ENCODE measurements at places on chromosomes 16 and 17.

- DNase-seq, result no peak
Measured at GRCh38 chr16:75089486-75090202, 26.9 kb downstream of the LDHD start.

GRCh38 chr17:4536259-4536741, 18.9 kb downstream of the MYBBP1A start:
- no peak for DNase-seq

DNA sequence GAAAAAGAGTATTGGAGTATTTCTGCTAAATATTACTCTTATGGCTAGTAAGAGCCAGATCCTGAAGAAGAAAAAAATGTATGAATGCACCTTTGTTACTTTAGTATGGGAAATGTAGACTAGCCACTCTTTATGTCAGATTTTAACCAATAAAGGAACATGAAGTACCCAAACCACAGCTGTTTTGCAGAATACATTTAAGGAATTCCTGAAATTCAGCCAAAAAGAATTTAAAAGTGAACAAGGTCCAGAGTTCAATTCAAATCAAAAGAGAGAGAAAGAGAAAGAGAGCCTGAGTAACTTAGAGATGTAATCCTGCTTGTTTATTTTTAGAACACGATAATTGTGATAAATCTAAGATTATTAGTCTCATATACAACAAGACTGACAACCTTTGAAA, 1.2 kb downstream of the KCNJ16 start:
- no peak for DNase-seq

GRCh38 chr16:69508033-69508755, 57.6 kb upstream of the NFAT5 start:
- DNase-seq, result no peak

DNA sequence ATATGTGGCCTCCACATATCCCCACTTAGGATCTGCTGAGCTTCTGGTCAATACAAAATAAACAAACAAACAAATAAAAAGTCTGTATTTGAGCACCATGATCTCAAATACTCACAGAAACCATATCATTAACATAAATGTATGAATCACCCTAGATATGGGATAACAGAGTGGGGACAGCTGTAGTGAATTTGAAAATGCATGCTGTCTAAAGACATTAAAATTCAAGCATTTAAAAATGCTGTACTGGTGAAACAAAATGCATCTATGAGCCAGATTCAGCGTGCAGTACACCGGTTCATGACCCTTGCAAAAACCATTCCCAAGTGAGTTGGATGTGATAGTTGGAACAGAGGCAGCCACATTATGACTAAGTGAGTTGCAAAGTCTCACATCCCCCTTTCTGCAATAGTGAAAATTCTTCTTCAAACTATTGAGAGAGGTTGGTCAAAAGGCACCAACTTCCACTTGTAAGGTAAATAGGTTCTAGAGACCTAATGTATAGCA, 12.3 kb downstream of the GRIN2A start:
- DNase-seq, result no peak

DNA sequence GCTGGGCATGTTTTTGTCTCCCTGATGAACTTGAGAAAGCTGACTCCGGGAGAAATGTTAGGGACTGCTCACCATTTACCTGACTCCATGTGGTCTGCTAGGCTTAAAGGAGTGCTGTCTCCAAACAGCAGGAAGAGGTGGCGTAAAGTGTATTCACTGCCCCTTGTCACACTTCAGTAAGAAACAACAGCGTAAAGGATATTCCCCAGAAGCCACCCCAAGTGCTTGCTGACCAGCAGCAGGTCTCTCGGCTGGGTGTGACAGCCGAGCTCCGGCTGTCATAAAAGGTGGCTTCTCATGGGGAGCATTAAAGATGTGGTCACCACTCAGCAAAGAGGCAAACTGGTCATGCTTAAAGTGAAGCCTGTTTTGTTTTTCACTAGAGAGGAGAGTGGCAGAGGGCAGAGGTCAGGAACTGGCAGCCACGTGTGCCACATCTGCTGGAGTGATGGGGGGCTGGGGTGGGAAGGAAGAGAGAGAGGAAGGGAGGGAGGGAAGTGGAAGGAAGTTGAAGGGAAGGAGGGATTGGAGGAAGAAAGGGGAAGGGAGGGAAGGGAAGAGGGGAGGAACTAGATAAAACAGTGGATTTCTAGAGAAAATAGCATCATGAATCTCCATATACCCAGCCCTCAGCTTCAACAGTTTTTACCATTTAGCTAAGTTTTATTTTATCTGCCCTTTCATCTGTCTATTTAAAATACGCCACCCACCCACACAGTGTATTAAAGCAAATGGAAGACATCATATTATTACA, 119.3 kb downstream of the CLEC16A start:
- DNase-seq, result no peak

GRCh38 chr17:41338961-41339485, 11.6 kb downstream of the KRT33A start:
- DNase-seq, result no peak

- DNase-seq, result no peak
Measured at GRCh38 chr17:82445542-82445941, 5.0 kb downstream of the CYBC1 start.

DNA sequence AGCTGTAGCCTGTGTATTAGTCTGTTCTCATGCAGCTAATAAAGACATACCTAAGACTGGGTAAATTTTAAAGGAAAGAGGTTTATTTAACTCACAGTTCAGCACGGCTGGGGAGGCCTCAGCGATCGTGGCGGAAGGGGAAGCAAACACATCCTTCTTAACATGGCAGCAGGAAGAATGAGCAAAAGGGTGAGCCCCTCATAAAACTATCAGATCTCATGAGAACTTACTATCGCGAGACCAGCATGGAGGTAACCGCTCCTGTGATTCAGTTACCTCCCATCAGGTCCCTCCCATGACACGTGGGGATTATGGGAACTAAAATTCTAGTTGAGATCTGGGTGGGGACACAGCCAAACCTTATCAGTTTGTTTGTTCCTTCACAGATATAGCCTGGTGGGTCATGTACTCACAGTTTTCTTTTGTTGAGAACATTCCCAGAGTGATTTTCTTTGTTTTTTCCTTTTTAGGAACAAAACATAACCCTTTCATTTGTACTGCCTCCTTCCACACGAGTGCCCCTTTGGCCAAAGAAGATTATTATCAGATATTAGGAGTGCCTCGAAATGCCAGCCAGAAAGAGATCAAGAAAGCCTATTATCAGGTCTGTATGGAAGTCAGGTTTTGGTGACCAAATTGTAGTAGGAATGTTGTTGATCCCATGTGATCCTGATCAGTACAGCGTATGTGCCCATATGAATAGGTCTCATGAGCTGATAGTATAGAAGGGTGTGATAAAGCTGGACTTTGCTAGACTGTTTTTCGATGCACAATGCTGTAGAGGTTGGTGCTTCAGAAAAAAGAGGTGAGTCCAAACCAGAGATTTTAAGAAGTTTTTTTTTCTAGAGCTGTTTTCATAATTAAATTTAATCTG, 8.5 kb downstream of the DNAJA3 start:
- DNase-seq, result no peak

GRCh38 chr17:1724869-1725641, 551 bp downstream of the WDR81 start:
- DNase-seq, result no peak

- no peak for DNase-seq
Measured at GRCh38 chr16:67881621-67882161, 3.0 kb upstream of the NRN1L start.

DNA sequence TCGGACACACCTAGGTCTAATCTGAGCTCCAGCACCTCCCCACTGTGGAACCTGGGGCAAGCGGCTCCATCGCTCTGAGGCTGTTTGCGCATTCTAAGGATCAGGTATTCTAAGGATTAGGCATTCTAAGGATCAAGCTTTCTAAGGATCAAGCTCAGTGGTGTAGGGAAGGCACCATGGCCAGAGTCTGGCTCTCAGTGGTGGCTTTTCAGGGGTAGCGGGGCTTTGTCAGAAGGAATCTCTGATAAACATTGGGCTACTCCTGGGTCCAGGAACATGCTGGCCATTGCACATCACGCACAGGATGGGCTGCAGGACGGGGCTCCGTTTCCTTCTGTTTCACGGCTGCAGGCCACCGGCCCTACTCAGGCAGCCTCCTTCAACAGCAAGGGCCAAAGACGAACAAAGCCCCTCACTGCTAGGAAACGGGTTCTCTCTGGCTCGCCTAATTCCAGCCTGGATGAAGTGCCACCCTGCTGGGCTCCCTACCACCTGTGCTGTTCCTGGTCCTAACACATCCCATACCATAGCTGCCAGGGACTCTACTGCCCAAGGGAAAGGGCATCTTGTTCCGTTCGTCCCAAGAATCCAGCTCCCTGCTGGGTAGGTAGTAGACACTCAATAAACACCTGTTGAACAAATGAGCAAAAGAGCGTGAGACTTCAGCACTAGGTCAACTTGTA, 5.5 kb downstream of the C1QTNF1 start:
- no peak for DNase-seq

DNA sequence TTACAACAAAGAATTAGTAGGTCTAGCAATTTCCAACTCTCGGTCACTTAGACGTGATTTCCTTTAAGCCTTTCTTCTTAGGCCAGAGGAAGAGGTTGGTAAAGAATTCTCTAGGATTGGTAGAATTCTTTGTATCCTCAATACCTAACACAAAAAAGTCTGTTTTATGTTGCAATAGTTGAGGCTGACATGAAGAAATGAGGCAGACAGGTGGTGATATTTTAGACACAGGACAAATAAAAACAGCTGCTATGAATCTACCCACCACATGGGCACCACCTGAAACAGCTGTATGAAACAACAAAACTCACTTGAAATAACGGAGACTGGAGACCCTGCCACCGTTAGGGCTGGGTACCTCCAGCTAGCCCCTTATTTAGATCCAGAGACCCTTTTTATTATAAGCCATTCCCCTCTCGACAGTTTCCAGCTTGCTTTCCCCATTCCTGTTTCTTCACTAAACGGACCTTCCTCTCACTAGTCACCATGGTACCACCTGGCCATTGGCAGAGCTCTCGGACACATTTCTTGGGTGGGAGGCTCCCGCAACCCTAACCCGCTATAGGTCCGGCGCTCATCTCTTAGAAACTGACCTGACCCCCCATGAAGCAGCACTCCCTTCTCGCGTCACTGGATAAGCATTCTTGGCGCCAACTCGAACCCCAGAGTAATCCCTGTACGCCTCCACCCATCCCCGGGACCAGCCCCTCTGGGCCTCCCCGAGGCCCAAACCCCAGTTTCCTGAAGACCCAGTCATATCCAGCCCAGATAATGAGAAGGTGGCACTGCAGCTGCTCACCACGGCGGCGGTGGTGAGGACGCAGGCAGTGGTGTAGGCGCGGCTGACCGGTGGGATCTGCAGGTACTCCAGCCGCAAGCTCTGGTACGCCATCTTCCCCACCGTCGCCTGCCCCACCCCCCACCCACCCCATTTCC, at the start of gene DERL2:
Gene DERL2, minus strand, starts transcription at position 909 of the 936 bp plus-strand sequence. Its CDS starts 17 bp downstream, at position 892.
- no peak for DNase-seq

DNA sequence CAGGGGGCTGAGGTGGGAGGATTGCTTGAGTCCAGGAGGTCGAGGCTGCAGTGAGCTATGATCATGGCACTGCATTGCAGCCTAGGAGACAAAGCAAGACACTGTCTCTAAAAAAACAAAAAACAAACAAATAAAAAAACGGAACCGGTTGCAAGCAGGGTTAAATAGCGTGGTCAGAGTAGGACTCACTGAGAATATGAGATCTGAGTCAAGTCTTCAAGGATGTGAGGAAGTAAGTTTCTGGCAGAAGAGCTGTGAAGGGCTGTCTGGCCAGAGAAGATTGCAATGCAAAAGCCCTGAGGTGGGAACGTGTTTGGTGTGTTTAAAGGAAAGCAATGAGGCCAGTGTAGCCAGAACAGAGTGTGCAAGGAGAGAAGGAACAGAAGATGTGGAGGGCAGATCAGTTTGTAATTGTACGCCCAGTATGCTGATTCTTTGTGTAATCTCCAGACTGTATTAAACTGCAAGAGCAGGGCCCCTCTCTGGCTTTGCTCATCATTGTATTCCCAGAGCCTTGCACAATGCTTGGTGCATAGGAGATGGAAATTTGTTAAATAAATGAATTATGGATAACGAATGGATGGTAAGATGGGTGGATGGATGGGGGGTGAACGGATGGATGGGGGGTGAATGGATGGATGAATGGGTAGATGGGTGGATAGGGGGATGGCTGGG, 6.3 kb downstream of the G6PC1 start:
- no peak for DNase-seq

DNA sequence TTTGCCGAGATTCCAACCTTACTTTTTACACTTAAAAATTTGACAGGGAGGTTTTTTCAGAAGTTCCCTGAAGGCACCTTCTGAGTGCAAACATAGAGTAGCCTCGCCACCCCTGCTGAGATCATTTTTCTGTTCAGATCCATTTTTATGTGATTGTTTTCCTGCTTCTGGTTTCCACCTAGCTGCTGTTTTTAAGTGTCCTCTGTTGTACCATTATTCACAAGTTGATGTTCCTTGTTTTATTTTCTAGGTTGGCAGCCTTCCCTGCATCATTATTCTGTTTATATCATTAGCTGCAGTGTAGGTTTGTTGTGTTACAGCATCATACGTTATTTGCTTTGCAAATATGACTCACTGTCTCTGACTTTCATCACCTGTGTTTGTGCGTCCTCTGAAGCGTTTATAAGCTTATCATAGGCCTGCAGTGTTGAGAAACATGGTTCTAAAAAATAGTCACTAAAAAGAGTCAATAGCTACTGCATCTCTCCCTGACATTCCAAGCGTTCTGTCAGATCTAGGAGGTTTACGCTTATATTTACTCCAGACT, 116.9 kb upstream of the CLEC3A start:
- no peak for DNase-seq

- DNase-seq, result no peak
Measured at GRCh38 chr17:55421179-55421934, at the start of gene MMD. Gene MMD (minus strand): TSS chr17:55421835. CDS start chr17:55421695, 140 bp downstream.

- no peak for DNase-seq
Measured at GRCh38 chr16:53741546-53741945, 37.6 kb downstream of the FTO start.

DNA sequence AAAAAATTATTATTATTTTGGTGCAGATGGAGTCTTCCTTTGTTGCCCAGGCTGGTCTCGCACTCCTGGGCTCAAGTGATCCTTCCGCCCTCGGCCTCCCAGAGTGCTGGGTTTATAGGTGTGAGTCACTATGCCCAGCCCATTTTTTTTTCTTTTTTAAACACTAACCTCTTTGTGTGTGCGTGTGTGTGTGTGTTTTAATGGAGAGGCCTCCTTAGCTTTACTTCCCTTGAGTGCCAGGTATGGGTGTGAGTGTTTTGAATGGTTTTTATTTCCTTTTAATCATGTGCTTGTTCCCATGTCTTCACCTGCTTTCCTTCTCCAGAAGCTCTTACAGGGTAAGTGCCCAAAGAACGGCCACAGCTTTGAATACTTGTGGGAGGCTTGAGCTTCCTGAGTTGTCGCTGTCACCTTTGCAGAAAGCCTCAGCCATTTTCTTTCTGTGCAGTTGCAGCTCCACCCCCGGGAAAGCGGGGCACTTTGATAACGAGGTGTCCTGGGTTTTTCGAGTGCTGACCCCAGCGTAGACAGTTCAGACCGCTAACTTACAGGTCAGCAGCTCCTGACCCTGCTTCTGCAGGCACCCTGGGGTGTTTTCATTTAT, 22.6 kb downstream of the AKAP1 start:
- DNase-seq, result no peak

All from stimulated activated CD4-positive, alpha-beta T cell treated with anti-CD3 and anti-CD28 coated beads, Interleukin-4, amount 100 ng/mL, for 48 hours (primary cell).